Tongue (tissue), 3 donors: ENCODE measurements at places on chromosomes 3 and 15. TPM values are rescaled to one million over a fixed set of nuclear protein-coding genes. Genes with fewer than 3 reads are reported as not detected.
A peak's percentile ranks its signal among the peaks of the same experiment; 100 is the strongest.

Gene CCDC39
- total RNA-seq, result 0.10 TPM

Gene CFAP161
- 0.21 TPM for total RNA-seq

Gene GOLGA8J
- not detected for total RNA-seq

GRCh38 chr3:153291059-153291685 lies 129.1 kb downstream of the RAP2B start:
- DNase-seq, result peak; percentile 20

DNA sequence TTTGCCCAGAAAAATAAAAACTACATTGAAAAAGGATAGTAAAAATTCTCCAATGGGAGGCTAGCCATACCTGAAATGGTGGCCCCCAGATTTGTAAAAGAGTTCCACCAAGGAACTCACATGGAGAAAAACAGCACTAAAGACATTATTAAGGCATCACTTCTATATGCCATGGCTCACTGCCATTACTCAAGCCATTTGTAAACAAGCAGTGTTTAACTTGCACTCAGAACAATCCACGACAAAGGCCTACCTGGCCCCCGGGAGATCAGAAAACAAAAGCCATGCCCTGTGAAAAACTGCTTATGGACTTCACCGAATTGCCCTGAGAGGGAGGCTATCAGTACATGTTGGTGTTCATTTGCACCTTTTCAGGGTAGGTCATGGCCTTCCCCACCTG lies 19.6 kb downstream of the CCR8 start:
- no peak for DNase-seq

- DNase-seq, result no peak
Observed at GRCh38 chr3:14997941-14998340, 50.6 kb downstream of the NR2C2 start.

DNA sequence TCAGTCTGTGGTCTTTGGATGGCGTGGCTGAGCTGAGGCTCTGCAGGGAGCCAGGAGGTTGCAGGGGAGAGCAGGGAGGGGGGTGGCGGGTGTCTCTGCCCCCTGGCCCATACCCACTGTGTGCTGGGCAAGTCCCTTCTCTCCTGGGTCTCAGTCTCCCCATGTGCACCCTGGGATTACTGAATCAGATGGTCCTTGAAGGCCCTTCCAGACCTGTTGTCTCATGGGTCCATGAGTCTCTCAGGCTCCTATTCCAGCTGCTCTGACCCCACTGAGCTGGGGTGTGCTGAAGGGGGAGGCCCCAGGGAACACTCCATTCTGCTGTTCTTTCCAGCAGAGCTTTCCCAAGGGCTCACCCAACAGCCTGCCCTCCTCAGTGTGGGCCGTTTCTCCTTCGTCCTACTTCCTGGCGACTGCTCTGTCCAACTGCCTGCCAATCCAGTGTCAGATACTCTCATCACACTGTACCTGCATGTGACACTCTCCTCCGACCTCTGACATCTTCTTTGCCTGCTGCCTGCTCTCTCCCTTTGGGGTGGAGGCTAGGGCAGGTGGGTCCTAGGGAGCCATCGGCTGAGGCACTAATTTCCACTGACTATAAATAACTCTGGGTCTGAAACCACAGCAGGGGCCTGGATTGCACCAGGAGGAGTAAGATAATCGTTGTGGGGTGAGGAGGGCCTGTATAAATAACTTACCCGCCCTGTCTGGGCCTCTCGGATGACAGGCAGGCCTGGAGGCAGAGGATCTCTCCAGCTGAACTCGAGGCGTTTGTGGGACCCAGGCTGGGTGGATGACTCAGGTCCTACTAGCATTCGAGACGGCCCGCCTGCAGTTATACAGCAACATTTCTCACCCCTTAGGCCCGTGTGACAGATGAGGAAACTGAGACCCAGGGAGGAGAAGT lies 67.1 kb downstream of the ATP2B2 start:
- peak; percentile 61 for DNase-seq

DNA sequence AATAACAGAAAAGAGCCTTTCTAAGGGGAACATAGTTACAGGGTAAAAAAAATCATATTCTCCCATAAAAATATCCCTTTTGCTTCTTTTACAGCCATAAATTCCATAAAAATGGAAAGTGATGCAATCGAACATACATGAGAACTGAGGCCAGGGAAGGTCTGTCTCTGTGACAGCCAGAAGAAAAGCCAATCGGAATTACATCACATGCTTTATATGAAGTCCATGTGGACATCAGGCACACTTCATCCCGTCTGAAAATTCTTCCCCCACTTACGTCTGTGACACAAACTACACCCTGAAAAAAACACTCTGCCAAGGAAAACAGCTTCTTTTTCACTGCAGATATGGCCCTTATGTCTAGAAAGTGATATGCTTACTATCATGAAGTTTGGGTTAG lies 323.5 kb downstream of the ERC2 start:
- peak; percentile 14 for DNase-seq
